ENCODE measurements at places on chromosomes 7 and 10. TPM values are rescaled to one million over a fixed set of nuclear protein-coding genes. Genes with fewer than 3 reads are reported as not detected.

DNA sequence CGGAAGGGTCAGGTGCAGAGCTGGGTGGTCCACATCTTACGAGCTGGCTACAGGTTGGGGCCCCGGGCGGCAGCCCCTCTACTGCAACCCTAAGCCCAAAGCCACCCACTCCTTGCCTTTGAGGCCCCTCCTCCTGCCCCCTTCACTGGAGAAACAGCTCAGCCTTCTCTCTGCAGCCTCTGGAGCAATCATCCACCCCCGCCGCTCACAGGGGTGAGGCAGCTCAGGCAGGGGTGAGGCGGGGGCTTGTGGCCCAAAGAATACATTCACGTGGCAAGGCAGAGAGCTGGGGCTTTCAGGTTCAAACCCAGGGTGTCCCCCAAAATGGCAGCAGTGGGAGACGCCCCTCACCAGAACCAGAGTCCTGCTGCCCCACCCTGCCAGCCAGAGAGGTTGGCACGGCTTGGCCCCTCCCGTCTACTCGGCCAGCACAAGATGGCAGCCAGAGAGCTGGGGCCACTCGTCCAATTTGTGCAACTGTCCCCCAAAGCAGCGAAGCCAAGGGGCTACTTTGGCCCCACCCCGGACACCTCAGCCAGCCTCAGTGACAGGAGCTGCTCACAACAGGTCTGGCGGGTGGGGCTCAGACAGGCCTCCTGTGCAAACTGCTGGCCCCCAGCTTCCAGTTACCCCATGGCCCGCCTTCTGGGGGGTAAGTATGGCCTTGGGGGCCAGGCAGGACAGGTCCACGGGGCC, 7.2 kb downstream of the GNB2 start:
- no peak overlapping the region for H3K4me3 ChIP-seq
- no peak overlapping the region for H3K27ac ChIP-seq
- H3K27me3 ChIP-seq, result no peaks in the 10 kb centered on the region
- H3K36me3 ChIP-seq, result peaks cover 49% of the 10 kb centered on the region

DNA sequence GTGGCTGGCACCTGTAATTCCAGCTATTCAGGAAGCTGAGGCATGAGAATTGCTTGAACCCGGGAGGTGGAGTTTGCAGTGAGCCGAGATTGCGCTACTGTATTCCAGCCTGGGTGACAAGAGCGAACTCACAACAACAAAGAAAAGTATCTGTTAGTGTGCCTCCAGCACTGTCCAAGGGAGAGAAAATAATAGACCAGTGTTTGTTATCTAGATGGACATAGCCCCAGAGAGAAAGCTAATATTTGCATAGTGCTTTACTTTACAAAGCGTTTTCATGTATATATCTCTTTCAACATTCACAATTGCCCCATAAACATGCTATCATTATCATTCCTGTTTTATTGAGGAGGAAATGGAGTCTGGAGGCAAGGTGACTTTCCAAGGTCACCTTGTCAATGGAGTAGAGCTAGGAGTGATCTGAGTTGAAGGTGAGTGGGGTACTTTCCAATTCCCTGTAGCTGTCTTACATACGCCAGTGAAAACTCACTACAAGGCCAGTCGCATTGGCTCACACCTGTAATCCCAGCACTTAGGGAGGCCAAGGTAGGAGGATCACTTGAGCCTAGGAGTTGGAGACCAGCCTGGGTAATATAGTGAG, 49.7 kb upstream of the KIF5B start:
- no peaks in the 10 kb centered on the region for H3K4me1 ChIP-seq
- no peak for DNase-seq
- H3K4me3 ChIP-seq, result no peak overlapping the region
- H3K27me3 ChIP-seq, result no peaks in the 10 kb centered on the region

DNA sequence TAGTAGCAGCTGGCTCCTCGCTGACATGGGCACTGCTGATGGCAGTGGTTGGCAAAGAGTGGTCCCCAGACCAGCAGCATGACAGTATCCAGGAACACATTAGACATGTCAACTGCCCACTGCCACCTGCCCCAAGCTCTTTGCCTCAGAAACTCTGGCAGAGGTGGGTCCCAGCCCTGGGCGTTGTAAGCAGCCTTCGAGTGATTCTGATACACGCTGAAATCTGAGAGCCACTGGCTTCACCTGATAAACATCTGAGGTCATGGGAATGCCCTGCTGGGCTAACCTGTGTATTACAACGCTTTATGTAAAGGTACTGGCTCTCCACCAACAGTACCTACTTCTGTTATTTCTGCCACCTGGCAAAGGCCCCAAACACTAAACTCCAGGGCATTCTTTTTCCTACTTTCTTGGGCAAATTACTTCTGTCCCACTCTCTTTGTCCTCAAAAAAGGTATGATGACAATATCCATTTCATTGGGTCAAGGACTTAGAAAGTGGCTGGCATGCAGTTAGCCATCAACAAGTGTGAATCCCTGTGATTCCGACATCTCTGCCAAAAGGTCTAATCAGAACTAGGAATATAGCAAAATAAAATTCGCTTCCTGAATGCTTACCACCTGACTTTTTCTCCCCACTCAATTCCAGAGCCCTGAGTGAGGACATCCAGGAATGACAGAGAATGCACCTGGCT, 9.2 kb downstream of the SGMS1 start:
- DNase-seq, result no peak
- no peak overlapping the region for H3K27ac ChIP-seq
- H3K36me3 ChIP-seq, result no peaks in the 10 kb centered on the region

- no peak overlapping the region for H3K27ac ChIP-seq
- H3K4me3 ChIP-seq, result no peak overlapping the region
- no peaks in the 10 kb centered on the region for H3K36me3 ChIP-seq
- no peaks in the 10 kb centered on the region for H3K27me3 ChIP-seq
- H3K4me1 ChIP-seq, result peaks cover 10% of the 10 kb centered on the region
- no peak for DNase-seq
These were observed 48.5 kb downstream of the GRB10 start for GRCh38 chr7:50734246-50734645.

AKR1D1 gene
- not detected for total RNA-seq
